RKO (cell line): ENCODE measurements at places on chromosomes 3 and 15.

DNA sequence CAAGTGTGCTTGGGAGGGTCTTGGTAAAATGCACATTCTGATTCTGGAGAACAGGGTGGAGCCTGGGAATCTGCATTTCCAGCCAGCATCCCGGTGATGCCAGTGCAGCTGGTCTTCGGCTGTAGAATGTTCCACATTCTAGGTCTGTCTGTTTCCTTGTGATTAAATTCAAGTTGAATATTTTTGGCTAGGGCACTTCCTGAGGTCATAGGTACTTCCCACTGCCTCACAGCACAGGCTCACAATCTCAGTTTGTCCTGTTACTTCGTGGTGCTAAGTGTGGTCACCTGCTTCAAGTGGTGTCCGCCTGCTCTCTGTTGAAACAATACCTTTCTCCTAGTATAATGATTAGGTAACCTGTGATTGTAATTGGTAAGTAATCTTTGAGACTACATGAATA lies 40.1 kb downstream of the FLNB start:
- no peak for DNase-seq

DNA sequence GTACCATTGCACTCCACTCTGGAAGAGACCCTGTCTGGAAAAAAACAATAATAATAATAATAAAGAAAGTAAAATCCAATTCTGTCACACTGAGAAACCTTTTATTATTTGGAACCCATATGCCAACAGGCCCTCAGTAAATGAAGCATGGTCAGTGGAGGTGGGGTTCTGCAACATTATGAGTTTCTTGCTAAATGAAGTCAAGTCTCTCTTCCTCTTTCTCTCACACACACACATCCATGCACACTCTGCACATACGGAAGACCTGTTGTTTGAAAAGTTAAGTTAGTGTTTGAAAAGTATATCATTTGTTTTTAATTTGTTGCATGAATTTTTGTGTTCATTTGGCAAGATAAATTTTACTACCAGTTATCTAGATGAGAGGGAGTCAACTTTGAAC lies 27.8 kb downstream of the GAP43 start:
- DNase-seq = no peak

DNA sequence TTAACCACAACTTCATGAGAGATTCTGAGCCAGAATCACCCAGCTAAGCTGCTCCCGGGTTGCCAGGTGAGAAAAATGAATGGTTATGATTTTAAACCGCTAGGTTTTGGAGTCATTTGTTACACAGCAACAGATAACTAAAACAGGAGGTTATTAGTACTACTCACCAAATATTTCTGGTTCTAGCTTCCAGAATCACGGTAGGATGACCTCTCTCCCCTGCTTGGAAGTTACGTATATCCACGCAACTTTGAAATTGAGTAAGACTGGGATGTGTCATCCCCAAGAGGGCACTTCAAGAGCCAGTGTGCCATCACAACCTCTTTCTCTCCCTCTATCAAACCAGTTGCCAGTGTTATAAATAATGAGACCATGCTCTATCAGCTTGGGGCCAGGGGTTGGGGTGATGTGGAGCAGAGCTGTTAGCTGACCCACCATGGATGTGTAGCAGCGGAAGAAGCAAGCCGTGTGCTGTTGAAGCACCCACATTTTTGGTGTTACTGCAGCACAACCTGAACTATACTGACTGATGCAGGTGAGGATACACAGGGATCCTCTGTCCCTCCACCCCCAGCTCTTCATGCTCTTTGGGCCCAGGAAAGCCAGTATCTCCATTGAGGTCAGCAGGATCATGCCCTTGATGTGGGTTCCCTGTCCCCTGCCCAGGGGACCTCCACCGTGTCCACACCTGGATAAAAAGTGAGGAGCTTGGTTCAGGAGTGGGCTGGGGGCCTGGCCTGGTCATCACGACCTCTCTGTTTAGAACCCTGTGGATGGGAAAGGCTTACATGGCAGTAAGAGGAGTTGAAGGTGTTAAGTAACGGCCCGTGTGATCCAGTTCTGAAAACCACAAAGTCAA lies 19.4 kb upstream of the ALDH1A3 start:
- DNase-seq = no peak

GRCh38 chr15:88089024-88089620 lies 167.4 kb downstream of the NTRK3 start:
- no peak for DNase-seq

GRCh38 chr3:115930168-115930567 lies 306.9 kb downstream of the GAP43 start:
- no peak for DNase-seq

DNA sequence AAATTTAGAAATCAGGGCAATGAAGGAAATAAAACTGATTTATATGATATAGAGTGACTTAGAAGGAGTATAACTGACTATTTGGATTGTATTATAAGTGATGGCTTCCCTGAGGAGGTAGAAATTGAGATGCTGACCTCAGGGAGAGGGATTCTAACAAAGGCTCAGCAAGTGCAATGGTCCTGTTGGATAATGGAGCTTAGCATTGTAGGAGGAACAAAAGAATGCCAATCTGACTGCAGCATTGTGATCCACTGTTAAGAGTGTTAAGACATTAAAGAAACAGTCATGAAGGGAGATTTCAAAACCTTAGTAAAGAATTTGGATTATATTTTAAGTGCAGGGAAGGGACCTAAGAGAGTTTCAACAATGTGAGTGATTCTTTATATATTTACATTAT lies 158.4 kb upstream of the NAALADL2 start:
- DNase-seq = no peak

DNA sequence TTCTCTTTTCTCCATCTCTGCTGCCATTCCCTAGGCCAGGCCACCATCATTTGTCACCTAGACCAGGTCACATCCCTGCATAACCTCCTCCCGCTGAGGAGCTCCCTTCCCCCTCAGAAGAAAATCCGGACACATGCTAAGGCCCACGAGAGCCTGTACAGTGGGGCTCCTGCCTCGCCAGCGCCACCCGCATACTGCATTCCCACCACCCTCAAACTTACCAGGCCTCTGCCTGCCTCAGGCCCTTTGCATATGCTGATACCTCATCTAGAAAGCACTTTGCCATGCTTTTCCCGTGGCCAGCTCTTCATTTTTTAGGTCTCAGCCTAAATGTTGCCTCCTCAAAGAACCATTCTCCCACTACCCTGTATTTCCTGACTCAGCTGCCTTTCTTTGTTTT lies 220.1 kb upstream of the CTDSPL start:
- DNase-seq = no peak

- DNase-seq = no peak
These were observed 42.0 kb downstream of the FRMD4B start for GRCh38 chr3:69343875-69344274.

- DNase-seq = no peak
These were observed 73.1 kb upstream of the SPATA12 start for GRCh38 chr3:56987238-56987895.

- peak; percentile 92 for DNase-seq
These were observed 284.5 kb upstream of the MME start for GRCh38 chr3:154795582-154795981.

DNA sequence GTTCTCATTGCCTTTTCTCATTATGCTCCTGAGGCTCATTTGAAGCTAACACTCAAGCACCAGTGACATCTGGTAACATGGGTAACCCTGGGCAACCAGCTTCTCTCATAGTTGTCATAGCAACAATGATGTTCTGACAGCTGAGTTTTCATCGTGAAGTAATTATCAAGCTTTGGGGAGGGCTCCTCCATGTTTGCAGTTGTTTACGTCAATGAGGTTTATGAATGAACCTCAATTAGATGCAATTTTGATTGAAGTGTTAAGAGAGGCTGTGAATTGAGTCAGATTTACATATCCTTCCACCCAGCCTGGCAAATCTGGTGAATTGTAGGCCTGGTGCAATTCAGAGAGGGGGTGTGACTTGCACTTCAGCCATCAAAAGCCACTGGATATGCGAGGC lies 119.3 kb upstream of the CHD2 start:
- no peak for DNase-seq

DNA sequence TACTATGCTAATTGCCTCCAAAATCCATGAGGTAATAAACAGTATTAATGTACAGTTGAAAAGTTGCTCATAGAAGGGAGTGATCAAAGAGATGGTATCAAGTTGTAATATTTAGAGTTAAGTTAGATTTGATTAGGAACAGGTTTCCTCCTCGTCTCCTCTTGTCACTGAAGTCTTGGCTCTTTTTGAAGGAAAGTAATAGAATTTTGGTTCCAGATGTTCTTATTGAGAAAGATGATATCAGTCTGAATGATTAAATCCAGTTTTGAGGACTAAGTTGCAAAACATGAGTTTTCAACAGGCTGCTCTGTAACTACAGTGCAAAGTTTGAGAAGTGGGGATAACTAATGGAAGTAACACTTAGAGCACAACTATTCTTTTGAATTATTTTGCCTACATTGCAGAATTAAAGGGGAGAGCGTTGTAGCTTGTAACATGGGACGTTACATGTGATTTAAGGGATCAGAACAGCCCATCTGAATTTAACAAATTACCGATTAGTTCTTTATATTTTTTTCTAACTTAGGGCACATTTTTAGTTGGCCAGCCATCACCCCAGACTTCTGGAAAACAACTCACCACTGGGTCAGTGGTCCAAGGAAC lies 48.3 kb downstream of the MAP6D1 start:
- DNase-seq = no peak

DNA sequence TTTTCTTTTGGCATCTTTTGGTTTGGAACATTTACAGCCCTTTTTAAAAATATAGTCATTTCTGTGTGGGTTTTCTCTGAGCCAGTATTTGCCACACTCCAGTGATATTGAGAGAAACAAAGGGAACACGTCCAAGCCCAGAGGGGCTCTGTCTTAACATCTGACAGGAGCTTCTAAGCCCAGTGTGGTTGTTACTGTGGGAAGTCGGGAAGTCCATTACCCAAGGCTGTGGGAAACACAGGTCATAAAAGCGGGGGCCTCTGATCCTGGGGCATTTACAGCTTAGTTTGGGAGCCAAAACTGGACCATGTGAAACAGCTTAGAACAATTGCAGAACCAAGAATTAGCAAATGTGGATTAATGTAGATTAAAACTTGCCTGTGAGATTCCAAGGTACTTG lies 123.0 kb downstream of the PTPRG start:
- DNase-seq = no peak

- DNase-seq = no peak
These were observed 6.0 kb upstream of the B3GNT5 start for GRCh38 chr3:183247011-183247589.

- no peak for DNase-seq
These were observed 323.3 kb downstream of the CLSTN2 start for GRCh38 chr3:140258222-140258724.

GRCh38 chr3:144511346-144511745 lies 539.7 kb downstream of the DIPK2A start:
- DNase-seq = no peak

DNA sequence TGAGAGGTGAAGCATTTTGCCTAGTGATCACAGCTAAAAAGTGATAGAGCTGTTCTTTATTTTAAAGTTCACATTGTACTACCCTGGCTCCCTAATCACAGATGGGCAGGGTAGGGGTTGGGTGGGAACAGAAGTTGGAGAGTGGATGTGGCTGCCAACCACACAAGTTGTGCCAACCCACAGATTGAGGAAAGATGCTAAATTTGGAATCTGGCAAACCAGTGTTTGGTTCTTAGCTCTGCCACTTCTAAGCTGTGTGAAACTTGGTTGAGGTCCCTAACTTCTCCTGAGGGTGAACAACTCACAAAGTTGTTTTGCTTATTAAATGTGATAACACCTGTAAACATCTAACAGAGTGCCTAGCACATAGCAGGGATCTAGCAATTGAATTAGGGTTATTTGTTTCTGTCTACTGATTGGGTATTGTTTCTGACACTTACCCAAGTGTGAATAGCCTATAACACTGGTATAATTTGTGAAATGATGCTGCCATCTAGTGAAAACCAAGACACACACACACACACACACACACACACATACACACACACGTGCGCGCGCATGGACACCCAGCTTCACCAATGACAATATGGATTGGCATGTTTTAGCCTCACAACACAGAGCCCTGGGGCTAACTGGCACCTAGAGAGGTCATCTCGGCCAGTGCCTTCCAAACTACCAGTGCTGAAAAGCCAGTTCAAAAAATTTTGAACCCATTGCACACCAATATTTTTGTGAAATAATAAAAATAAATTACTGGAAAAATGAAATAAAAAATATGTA lies 25.3 kb downstream of the ADGRG7 start:
- peak; percentile 45 for DNase-seq

DNA sequence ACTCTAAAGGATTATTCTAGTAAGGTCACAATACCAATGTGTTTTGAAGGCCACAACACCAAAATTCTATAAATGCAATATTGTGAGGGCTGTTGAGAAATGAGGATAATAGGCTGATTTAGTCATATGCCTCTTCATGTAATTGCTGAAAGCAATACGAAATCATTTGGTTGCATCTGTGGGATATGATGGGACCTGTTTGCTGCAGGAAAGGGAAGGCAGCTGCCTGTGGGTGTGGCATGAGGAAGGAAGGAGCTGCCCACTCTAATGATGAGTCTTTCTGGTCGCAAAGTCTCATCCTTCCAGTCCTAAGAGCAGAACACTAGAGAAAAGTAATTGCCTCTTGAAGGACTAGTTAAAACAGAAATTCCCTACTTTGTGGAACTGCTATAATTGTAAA lies 245.3 kb upstream of the ZPLD1 start:
- no peak for DNase-seq

- no peak for DNase-seq
These were observed 5.7 kb upstream of the GAP43 start for GRCh38 chr3:115617591-115617990.

GRCh38 chr15:57223887-57224286 lies 152.4 kb upstream of the CGNL1 start:
- DNase-seq = no peak

- DNase-seq = no peak
These were observed 805.4 kb upstream of the ALCAM start for GRCh38 chr3:104561324-104561723.

DNA sequence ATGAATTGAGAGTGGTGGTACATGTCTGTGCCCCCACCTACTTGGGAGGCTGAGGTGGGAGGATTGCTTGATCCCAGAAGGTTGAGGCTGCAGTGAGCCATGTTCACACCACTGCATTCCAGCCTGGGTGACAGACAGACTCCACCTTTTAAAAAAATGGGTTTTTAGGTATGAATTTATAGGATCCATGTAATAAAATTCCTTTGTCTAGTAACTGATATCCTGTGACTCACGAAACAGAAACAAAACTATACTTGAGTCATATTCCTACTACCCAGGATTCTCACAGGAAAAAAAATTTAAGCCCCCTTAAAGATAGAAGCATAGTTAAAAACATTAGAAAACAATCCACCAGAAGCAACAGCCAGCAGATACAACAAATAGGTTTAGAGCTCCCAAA lies 10.0 kb upstream of the CRTC3 start:
- DNase-seq = no peak
